ENCODE measurements at places on chromosomes 4 and X. TPM values are rescaled to one million over a fixed set of nuclear protein-coding genes. Genes with fewer than 3 reads are reported as not detected.

Gene MAP3K15
- total RNA-seq: 0.94 TPM

DNA sequence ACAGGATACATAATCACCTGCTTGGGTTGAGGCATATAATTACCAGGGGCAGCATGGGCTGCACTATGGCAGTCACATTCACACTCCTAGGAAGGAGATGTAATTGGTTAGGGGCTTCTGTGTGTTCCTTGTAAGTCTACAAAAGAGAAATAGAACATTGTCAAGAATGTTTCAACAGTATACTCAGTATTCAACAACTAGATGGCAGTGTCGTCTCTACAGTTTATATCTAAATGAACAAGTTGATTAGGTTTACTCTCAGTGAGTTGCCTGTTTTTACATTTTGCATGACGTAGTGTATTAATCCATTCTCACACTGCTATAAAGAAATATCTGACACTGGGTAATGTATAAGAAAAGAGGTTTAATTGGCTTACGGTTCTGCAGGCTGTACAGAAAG, 50.5 kb upstream of the RAB33B start:
- DNase-seq: no peak

DNA sequence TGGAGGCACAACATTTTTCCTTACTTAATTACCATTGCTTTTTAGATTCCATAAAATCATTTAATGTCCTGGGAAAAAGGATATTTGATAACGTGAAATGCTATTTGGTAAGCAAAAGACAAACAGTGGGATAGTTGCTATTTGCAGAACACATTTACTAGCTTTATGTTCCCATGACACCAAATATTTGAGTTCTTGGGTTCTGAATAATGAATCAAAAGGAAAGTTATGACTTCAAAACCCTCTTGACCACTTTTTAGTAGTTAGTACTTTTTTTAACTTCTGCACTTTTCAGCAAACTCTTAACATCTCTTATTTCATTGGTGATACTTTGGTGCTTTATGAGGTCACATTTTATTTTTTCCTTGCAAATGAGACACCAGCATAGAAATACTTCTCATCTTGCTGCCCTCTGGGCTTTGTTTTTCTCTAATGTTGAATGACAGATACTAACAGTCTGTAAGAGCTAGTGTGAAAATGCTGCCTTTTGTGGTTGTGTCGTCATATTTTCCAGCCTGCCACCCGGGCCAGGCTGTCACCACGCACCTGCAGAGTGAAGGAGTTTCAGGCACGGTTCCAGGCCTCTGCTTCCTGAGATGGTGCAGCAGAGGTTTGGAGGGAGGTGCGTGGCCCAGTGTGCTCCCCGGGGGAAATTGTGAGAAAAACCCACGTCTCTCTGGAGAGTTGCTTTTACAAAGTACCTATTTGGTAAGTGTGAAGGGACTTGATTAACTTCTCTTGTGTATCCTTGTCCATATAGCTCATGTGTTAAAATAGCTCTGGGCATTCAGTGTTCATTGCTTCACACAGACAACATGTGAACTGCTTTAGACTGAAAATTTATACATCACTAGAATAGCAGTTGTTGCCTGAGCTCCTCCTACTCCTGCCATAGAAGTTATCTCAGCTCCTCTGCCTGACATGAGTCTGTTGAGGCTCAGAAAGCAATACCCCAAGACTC, 34.7 kb downstream of the MSL3 start:
- peak; percentile 45 for DNase-seq

- no peak for DNase-seq
Observed at GRCh38 chr4:7364979-7365378, 69.8 kb downstream of the PSAPL1 start.

Gene CTSO
- 0.94 TPM for total RNA-seq

GRCh38 chr4:122827879-122828601, 1.4 kb downstream of the FGF2 start:
- DNase-seq: no peak

Gene GNL3L
- 64.5 TPM for total RNA-seq

Gene ENPEP
- not detected for total RNA-seq

- DNase-seq: no peak
Observed at GRCh38 chrX:63686878-63687714, 97.9 kb downstream of the ARHGEF9 start.

GRCh38 chr4:153789741-153790499, 1.0 kb upstream of the SFRP2 start:
- DNase-seq: no peak

DNA sequence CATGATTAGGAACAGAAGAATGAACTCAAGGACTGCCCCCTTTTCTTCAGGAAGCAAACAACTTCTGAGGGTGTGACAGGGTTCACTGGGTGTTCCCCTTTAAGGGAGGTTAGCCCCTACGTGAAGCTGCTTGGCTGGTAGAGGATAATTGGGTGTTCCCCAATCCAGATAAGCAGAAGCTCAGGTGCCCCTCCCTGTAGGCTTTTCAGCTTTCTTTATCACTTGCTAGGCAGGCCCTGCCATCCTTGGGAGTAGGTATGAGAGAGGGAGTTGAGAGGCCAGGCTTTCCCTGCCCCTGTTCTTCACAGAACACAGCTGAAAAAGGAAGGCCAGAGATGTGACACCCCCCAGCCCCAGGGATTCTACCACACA, 44.2 kb downstream of the RTL9 start:
- DNase-seq: no peak

DNA sequence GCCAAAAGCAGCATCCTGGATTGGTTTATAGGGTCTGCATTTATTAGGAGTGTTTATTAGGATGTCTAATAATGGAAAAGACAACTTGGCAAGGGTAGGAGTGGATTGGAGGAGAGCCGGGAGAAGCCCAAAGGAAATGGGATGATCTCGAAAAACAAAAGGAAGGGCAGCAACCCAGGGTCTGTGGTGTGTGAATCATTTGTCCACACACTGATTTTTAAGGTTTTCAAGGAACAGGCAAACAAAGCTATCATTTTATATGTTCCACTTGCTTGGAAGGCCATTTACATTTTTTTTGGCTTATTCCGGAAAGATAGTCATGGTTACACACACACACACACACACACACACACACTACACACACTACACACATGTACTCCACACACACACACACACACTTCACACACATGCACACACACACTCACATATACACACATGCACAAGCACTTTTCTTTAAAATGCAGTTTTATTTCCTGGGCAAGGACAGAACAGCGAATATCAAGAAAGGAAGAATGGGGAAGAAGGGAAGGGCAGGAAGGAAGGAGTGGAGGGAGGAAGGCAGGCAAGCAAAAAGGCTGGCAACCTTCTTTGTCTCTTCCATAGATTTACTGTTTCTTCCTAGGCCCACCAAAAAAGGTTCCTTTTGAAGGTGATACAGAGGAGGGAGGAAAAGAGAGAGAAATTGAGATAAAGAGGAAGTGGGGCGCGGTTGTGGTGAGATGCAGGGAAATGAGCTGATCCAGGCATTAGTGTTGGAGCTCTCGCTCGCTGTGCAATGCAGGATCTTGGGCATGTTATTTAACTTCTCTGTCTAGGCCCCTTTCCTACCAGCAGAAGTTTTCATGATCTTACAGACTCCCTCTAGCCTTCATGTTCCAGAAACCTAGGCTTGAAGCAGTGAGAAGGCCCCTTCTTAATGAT, 88.6 kb upstream of the MAML3 start:
- no peak for DNase-seq

DNA sequence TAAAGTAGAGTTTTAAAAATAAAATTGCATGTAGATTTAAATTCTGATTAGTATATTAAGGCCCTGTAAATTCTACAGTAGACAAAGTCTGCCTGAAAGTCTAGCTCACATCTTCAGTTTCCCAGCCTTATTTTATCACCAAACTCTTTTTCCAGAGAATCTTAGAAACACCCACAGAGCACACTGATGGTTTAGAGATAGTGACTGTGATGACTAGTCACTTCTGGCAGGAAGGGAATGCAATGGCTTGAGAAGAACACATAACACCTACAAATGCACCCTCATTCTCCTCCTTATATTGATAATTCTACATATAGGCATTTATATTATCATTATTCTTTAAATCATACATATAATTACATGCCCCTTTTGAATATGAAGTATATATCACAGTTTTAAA, 232.9 kb downstream of the ARAP2 start:
- no peak for DNase-seq
